Activated naive CD8-positive, alpha-beta T cell treated with anti-CD3 and anti-CD28 coated beads, Interleukin-2, amount 10 ng/mL, durations not matched to agents 7 days and 5 days (primary cell): ENCODE measurements at places on chromosomes 5 and 9. TPM values are rescaled to one million over a fixed set of nuclear protein-coding genes. Genes with fewer than 3 reads are reported as not detected.

DNA sequence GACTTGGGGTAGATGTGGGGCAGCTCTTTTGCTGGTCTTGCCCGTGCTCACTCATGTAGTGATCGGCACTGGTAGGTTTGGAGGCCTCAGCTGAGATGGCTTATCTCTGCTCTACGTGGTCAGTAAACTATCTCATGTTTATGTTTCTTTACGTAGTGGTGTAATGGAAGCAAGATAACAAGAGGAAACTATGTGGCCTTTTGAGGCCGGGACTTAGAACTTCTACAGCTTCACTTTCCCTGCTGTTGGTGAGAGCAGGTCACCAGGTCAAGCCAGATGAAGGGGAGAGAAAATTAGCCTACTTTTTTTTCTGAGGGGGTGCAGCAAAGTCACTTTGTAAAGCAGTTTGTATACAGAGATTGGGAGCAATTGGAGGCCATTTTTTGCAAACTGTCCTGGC lies 8.5 kb downstream of the FOCAD start:
- H3K4me3 ChIP-seq, result no peak overlapping the region
- H3K36me3 ChIP-seq, result peaks cover 15% of the 10 kb centered on the region
- DNase-seq, result no peak
- peaks cover 3% of the 10 kb centered on the region for H3K4me1 ChIP-seq

DNA sequence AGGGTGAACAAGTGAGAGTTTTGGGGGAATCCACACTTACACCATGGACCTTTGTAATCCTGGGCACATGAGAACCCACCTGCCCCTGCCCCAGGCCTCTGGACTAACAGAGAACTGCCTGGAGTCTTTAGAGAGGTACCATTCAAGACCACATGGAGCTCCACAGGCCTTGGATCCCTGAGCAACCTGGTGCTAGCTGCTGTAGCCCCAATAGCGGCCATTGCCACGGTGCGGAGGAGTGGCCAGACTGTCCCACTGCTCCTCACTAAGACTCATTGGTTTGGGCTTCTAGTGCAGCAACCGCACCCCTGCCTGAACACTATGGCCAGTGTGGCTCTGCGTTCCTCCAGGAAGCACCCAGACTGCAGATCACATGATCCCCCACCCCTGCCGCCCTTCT lies 45.8 kb downstream of the OSMR start:
- H3K36me3 ChIP-seq, result no peaks in the 10 kb centered on the region
- peaks cover 22% of the 10 kb centered on the region for H3K27me3 ChIP-seq
- H3K27ac ChIP-seq, result no peak overlapping the region
- H3K4me3 ChIP-seq, result no peak overlapping the region
- H3K4me1 ChIP-seq, result no peaks in the 10 kb centered on the region

The MYOZ3 gene
- 0.14 TPM for total RNA-seq

DNA sequence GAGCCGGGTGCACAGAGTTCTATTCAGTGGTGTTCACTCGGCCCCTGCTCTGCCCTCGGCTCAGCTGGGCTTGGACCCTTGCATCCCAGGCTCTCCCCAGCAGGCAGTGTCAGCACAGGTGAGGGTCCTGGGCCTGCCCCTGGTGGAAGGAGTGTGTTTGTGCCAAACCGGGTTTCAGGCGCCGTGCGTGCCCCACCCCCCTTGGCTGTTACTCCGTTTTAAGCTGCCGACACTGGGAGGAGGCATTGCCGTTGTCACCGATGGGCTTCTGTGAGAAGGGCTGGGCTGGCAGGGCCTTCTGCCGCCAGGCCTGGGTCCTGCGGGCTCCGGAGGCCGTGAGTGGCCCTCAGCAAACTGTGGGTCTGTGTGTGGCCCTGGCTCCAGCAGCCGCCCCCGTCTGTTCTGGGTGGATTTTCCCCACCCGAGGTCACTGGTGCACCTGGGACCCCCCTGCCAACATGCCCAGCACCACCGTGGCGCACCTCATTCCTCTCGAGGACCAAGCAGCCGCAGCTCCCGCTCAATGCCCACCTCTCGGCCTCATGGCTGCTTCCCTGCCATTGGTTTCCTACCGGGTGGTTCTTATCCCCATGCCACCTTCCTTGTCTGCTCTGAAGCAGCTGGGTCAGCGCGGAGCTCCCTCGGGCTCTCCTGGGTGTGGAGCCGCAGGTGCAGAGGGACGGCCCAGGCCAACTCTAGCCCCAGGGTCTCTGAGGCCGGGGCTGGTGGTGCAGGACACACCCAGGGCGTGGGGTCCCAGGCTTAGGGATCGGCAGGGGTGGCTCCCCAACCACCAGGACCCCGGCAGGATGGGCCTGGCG lies 44.3 kb upstream of the EXOC3 start:
- no peaks in the 10 kb centered on the region for H3K27me3 ChIP-seq
- H3K36me3 ChIP-seq, result peaks cover 34% of the 10 kb centered on the region
- no peak overlapping the region for H3K27ac ChIP-seq
- no peak for DNase-seq

- DNase-seq, result no peak
- H3K27me3 ChIP-seq, result peaks cover 2% of the 10 kb centered on the region
- no peak overlapping the region for H3K27ac ChIP-seq
- H3K36me3 ChIP-seq, result no peaks in the 10 kb centered on the region
- no peak overlapping the region for H3K4me3 ChIP-seq
Measured at GRCh38 chr9:121261107-121261460, 6.9 kb upstream of the GSN start.

The ALDOB gene
- total RNA-seq, result not detected

DNA sequence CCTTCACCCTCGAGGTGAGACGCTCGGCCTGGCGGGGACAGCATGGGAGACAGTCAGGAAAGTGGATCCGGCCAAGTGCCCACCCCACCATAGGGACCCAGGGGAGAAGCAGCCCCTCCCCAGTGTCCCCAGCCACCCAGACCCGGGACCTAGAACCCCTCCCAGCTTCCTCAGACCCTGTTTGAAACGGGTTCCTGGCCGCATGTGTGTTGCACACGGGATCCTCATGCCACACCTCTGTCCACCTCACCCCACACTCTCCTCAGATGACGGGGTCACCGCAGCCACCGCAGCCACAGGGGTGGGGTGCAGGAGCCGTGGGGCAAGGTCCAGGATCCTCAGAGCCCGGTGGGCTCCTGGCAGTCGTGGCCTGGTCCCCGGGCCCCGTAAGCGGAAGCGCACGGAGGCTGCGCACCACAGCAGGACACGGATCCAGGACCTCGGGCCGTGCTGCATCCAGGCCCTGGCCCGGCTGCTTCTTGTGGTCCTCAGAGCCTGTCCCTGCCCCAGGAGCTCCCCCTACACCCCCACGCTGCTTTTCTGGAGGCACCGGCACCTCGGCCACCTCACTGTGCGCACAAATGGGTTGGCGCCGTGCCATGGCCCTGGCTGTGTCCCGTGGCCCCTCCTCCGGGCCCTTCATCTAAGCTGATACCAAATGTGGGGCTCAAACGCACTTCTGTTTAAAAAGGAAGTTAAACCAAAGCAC lies 15.3 kb downstream of the TERT start:
- no peak for DNase-seq
- H3K36me3 ChIP-seq, result peaks cover 2% of the 10 kb centered on the region
- H3K4me3 ChIP-seq, result no peak overlapping the region
- H3K4me1 ChIP-seq, result no peaks in the 10 kb centered on the region

DNA sequence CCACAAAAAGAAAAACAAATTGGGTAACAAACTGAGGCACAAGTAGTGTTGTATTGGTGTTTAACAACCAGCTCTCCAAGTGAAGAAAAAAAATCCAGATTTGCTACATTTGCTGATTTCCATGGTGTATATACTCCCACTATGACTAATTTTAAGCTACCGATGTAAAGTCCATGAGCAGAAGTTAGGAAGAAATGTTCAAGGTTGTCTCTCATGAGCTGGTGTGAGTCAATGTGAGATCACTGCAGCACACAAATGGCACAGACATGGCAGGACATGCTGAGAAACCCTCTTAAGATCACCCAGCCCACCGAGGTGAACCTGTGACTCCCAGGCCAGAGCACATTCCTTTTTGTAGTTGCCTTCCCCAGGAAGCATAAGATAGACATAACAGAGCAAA lies 36.2 kb downstream of the SLC44A1 start:
- peaks cover 5% of the 10 kb centered on the region for H3K4me1 ChIP-seq
- H3K36me3 ChIP-seq, result peaks cover 7% of the 10 kb centered on the region
- no peaks in the 10 kb centered on the region for H3K27me3 ChIP-seq
- no peak for DNase-seq

GRCh38 chr9:17761984-17762676 lies 183.3 kb downstream of the SH3GL2 start:
- no peaks in the 10 kb centered on the region for H3K36me3 ChIP-seq
- no peaks in the 10 kb centered on the region for H3K4me1 ChIP-seq
- no peak overlapping the region for H3K4me3 ChIP-seq
- no peak overlapping the region for H3K27ac ChIP-seq
- DNase-seq, result no peak

DNA sequence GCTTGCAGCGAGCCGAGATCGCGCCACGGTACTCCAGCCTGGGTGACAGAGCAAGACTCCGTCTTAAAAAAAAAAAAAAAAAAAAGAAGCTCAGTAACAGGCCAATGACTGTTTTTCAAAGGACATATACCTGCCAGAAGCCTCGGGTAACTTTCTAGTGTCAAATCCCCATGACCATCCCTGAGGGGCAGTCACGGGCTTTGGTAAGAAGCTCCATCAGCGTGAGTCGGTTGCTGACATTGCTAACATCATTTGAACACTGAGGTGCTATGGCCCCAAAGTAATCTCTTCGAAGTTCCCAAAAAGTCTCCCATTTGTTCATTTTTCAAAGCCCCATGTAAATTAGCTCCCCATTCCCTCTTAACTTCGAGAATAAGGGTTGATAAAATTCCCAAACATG lies 11.6 kb downstream of the NAIP start:
- no peaks in the 10 kb centered on the region for H3K4me1 ChIP-seq
- H3K4me3 ChIP-seq, result no peak overlapping the region
- DNase-seq, result no peak
- H3K27ac ChIP-seq, result no peak overlapping the region

GRCh38 chr5:150257424-150257823 lies 32.1 kb downstream of the CAMK2A start:
- no peak overlapping the region for H3K4me3 ChIP-seq
- H3K27me3 ChIP-seq, result no peaks in the 10 kb centered on the region
- H3K4me1 ChIP-seq, result peaks cover 2% of the 10 kb centered on the region
- H3K27ac ChIP-seq, result no peak overlapping the region

GRCh38 chr9:121786543-121786948 lies 135.1 kb downstream of the DAB2IP start:
- no peak overlapping the region for H3K4me3 ChIP-seq
- no peak overlapping the region for H3K27ac ChIP-seq
- no peaks in the 10 kb centered on the region for H3K36me3 ChIP-seq
- H3K27me3 ChIP-seq, result peaks cover 7% of the 10 kb centered on the region
- peaks cover 9% of the 10 kb centered on the region for H3K4me1 ChIP-seq
- no peak for DNase-seq

GRCh38 chr9:115847216-115847615 lies 306.4 kb upstream of the PAPPA start:
- no peak overlapping the region for H3K4me3 ChIP-seq
- DNase-seq, result no peak
- H3K36me3 ChIP-seq, result no peaks in the 10 kb centered on the region
- H3K27ac ChIP-seq, result no peak overlapping the region

DNA sequence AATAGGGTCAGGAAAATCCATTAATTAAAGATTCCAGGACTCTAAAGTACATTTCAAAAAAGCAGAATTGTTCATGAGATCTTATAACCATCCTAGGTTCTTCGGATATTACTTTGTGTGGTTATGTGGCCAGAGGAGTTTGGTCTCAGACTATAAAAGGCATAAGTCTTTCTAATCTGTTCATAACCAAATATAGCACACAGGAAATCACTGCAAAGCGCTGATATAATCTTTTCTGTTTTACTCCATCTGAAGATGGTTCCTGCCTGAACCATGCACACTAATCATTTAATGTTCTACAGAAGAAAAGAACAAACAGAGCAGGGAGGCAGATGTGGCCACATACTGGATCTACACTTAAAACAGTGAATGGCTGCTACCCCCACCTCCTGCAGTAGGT lies 182.8 kb downstream of the SEMA5A start:
- H3K27me3 ChIP-seq, result no peaks in the 10 kb centered on the region
- no peaks in the 10 kb centered on the region for H3K36me3 ChIP-seq
- no peak for DNase-seq
- H3K4me3 ChIP-seq, result no peak overlapping the region
- no peaks in the 10 kb centered on the region for H3K4me1 ChIP-seq

The CXCL14 gene
- total RNA-seq, result not detected

GRCh38 chr5:31225118-31225517 lies 31.6 kb downstream of the CDH6 start:
- DNase-seq, result no peak
- no peaks in the 10 kb centered on the region for H3K36me3 ChIP-seq
- peaks cover 3% of the 10 kb centered on the region for H3K27me3 ChIP-seq

- H3K4me3 ChIP-seq, result no peak overlapping the region
- no peaks in the 10 kb centered on the region for H3K27me3 ChIP-seq
- DNase-seq, result no peak
- no peaks in the 10 kb centered on the region for H3K4me1 ChIP-seq
- H3K27ac ChIP-seq, result no peak overlapping the region
Measured at GRCh38 chr5:180112181-180112861, 40.8 kb upstream of the RNF130 start.

GRCh38 chr5:95909738-95910137 lies 51.9 kb downstream of the ELL2 start:
- no peaks in the 10 kb centered on the region for H3K27me3 ChIP-seq
- peaks cover 3% of the 10 kb centered on the region for H3K36me3 ChIP-seq
- no peak overlapping the region for H3K4me3 ChIP-seq
- H3K27ac ChIP-seq, result no peak overlapping the region

DNA sequence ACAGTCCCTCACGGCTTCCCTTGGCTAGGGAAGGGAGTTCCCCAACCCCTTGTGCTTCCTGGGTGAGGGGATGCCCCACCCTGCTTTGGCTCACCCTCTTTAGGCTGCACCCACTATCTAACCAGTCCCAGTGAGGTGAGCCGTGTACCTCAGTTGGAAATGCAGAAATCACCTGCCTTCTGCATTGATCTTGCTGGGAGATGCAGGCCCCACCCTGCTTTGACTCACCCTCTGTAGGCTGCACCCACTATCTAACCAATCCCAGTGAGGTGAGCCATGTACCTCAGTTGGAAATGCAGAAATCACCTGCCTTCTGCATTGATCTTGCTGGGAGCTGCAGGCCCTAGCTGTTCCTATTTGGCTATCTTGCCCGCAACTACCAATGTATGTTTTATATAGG lies 44.7 kb downstream of the CCL28 start:
- DNase-seq, result no peak
- H3K4me1 ChIP-seq, result no peaks in the 10 kb centered on the region
- H3K27me3 ChIP-seq, result peaks cover 8% of the 10 kb centered on the region
- H3K4me3 ChIP-seq, result no peak overlapping the region
- peaks cover 21% of the 10 kb centered on the region for H3K36me3 ChIP-seq
- H3K27ac ChIP-seq, result no peak overlapping the region

- peak; percentile 36 for DNase-seq
- no peak overlapping the region for H3K4me3 ChIP-seq
- no peaks in the 10 kb centered on the region for H3K36me3 ChIP-seq
- H3K4me1 ChIP-seq, result peaks cover 9% of the 10 kb centered on the region
- peaks cover 19% of the 10 kb centered on the region for H3K27me3 ChIP-seq
Measured at GRCh38 chr9:73023025-73023541, 70.2 kb upstream of the ALDH1A1 start.

- H3K4me1 ChIP-seq, result no peaks in the 10 kb centered on the region
- no peak overlapping the region for H3K4me3 ChIP-seq
- peaks cover 4% of the 10 kb centered on the region for H3K27me3 ChIP-seq
- DNase-seq, result no peak
- H3K27ac ChIP-seq, result no peak overlapping the region
Measured at GRCh38 chr9:135056541-135056940, 30.9 kb upstream of the OLFM1 start.

- peaks cover 19% of the 10 kb centered on the region for H3K27me3 ChIP-seq
- no peaks in the 10 kb centered on the region for H3K4me1 ChIP-seq
- no peaks in the 10 kb centered on the region for H3K36me3 ChIP-seq
- no peak for DNase-seq
Measured at GRCh38 chr9:93979721-93980120, 24.6 kb upstream of the BARX1 start.

The KLF4 gene
- 1.1 TPM for total RNA-seq

The UGT3A1 gene
- not detected for total RNA-seq
